ENCODE measurements at places on chromosomes 1 and 21.

- no peak for DNase-seq
Observed at GRCh38 chr1:86507935-86508582, 38.8 kb upstream of the CLCA4 start.

- no peak for DNase-seq
Observed at GRCh38 chr1:20485527-20486456, at the start of gene CAMK2N1. Gene CAMK2N1 (minus strand): TSS chr1:20486210. CDS start chr1:20485379, 831 bp downstream.

- no peak for DNase-seq
Observed at GRCh38 chr1:236029428-236029940, 35.4 kb downstream of the NID1 start.

- no peak for DNase-seq
Observed at GRCh38 chr1:235515844-235516512, 11.7 kb upstream of the B3GALNT2 start.

- no peak for DNase-seq
Observed at GRCh38 chr21:32608851-32609250, 3.3 kb downstream of the CFAP298 start.

DNA sequence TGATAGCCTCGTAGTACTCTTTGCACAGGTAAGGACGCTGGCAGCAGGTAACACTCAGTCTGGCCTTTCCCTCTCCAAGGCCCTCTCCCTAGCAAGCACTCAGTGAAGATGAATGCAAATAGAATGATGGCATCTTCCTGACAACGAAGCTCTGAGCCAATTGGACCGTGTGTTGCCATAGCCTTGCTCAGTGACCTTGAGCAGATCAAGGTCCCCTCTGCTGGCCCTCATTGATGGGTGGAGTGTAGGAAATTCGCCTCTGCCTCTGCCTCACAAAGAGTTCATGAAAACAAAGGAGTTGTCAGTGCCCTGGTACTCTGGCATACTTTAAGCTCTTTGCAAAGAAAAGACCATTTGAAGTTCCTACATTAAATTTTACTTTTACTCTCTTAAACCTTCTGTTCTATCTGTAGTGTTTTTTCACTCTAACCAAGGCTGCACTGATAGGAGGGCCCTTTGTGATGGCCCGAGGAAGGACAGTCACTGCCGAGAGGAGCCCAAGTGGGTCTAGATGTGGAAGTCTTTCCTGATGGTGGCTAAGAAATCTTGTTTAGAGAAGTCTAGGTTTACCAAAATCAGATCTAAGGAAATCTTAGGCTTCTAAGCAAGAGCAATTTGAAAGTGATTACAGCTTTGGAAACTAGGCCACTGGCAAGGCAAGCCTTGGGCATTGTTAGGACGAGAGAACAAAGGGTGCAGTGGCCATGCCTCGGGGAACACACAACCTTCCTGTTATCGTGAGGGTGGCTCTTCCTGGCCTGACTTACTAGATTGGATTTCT lies 38.2 kb downstream of the SMYD2 start:
- no peak for DNase-seq

DNA sequence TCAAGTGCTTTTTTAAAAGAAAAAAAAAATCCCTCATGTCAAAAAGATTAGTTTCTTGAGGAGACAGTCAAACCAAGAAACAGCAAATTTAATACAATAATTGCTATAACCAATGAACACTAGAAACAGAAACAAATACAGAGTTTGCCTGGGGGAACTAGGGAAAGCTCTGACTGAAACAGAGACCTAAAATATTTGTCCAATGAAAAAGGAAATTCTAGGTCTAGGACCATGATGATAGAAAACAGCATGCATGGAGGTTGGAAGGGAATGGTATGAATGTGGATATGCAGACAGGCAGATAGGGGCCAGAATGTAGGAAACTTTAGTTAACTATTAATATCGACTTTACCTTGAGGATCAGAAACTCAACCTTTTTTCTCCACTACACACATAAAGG lies 31.4 kb downstream of the RNF115 start:
- no peak for DNase-seq

- no peak for DNase-seq
Observed at GRCh38 chr1:61132176-61132638, 49.8 kb downstream of the NFIA start.

DNA sequence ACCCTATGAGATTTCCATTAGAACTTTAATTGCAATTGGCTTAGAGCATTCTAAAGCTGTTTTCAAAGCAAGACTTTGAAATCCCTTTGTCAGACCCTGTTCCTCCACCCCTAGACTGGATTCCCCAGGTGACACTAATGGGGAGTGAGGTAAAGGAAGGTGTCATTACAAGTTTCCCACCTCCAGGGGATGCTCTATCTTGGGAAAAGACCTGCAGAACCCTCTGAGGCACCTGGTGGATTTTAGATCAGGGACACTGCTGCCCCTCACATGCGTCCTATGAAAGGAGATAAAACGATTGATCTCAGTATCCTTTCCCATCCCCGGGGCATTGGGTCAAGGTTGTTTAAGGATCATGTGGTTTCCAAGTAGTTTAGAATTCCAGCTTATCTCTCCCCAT lies 80.3 kb upstream of the RGS4 start:
- no peak for DNase-seq

- no peak for DNase-seq
Observed at GRCh38 chr1:206048582-206048981, 4.4 kb upstream of the RHEX start.

DNA sequence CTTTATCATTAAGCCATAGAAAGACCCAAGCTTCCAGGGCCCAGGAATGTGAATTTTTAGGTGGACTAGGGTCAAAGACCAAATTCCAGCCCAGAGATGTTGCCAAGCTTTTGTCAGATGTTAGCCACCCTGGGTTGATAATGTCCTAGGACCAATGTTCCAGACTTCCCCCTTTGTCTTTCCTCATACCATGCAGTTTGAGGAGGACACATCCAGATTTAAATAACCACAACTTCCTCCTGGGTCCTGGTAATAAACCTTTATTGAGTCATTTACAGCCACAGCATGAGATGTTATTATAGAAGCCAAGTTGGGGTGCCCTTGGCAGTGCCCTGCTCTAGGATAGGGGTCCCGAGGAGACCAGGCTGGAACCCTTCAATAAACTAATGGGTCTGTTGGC lies 5.9 kb downstream of the TNR start:
- no peak for DNase-seq

GRCh38 chr1:46284597-46285564 lies 18.5 kb downstream of the LRRC41 start:
- DNase-seq: peak; percentile 17

DNA sequence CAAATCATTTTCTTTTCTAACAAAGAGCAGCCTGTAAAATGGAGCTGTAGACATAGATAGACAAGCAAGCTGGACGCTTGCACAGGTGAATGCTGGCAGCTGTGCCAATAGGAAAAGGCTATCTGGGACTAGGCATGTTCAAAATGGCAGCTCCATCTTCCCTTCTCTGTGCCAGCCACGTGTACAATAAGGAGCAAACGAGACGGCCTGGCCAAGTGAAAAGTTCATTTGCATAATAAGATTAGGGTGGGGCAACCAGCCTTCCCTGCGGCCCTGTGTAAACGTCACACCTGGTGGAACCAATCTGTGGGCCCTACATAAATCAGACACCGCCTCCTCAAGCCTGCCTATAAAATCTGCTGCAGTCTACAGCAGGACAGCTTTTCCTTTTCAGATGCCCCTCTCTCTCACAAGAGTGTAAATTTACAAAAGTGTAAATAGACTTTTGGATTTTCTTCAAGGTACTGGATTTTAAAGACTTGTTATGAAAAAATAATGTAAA lies 16.6 kb upstream of the EDEM3 start:
- DNase-seq: no peak

DNA sequence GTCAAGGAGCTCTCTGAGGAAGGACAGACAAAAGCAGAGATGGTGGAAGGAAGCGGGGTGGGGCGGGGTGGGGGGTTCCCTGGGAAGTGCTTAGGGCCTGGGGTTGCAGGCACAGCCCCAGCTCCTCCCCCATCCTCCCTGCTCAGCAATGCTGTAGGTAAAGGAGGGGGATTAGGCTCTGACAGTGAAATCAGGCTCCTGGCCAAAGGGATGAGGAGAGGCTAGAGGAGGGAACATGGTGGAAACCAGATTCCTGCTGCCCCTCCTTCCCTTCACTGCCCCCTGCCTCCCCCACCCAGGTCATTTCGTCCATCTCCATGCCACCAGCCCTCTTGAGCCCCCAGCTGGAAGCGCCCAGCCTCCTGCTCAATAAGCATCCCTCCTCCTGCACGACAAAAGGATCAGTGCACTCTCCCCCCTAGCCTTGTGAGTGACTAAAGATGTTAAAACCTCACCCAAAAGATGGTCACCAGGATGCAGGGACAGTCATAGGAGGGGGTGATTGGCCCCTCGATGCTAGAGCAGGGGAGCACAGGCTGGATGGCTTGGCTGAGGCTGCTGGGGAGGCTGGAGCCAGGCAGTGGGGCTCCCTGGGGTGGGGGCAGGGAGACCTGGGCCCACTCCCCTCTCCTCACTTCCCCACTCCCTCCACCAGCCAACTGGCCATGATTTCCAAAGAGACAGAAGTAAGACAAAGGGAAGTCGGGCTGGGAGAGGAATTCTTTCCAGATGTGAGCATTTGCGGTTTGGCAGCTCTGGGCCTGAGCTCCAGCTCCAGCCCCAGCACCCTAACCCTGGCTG lies 2.2 kb upstream of the CRABP2 start:
- DNase-seq: peak; percentile 74

- no peak for DNase-seq
Observed at GRCh38 chr1:226438007-226438406, 30.1 kb upstream of the PARP1 start.

GRCh38 chr1:226279498-226279897 lies 29.5 kb downstream of the LIN9 start:
- DNase-seq: no peak

DNA sequence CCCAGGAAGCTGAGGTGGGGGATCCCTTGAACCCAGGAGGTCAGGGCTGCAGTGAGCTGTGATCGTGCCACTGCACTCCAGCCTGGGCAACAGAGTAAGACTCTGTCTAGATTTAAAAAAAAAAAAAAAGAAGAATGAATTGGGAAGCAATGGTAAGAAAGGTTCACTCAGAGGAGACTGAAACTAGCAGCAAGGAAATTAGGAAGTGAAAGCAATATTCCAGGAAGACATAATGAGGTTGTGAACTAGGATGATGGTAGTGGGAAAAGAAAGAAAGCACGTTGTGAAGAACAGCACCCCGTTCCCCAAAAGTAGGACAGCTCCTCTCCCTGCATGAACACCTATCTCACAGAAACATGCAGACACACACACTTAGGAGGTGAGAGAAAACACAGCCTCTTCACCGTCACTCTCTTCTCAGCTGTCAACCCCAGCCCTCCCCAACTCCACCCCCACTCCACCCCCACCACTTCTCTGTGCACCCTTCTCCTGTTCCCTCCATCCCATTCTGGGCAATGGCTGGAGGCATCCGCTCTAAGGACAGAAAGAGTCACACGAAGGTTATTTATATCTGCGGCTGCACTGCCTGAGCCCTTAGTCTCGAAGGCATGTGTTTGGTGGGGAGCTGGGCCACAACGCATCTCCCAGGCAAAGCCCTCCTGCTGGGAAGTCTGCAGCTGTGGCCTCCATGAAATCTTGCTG lies 101.8 kb upstream of the LPGAT1 start:
- no peak for DNase-seq

DNA sequence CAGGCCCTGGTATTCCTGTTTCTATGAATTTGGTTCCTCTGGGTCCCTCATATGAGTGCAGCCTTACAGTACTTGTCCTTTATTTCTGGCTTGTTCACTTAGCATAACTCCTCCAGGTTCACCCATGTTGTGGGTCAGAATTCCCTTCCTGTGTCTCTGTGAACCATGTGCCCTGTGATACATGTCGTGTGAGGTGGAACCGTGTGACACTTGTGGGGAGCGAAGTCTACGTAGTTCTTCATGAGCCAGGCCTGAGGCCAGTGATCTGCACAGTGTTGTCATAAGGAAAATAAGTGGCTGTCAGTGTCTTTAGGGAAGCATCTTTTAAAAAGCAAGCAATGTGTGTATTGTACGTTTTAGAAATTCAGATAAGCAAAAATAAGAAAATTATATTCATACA lies 122.8 kb downstream of the GALNT2 start:
- DNase-seq: no peak

DNA sequence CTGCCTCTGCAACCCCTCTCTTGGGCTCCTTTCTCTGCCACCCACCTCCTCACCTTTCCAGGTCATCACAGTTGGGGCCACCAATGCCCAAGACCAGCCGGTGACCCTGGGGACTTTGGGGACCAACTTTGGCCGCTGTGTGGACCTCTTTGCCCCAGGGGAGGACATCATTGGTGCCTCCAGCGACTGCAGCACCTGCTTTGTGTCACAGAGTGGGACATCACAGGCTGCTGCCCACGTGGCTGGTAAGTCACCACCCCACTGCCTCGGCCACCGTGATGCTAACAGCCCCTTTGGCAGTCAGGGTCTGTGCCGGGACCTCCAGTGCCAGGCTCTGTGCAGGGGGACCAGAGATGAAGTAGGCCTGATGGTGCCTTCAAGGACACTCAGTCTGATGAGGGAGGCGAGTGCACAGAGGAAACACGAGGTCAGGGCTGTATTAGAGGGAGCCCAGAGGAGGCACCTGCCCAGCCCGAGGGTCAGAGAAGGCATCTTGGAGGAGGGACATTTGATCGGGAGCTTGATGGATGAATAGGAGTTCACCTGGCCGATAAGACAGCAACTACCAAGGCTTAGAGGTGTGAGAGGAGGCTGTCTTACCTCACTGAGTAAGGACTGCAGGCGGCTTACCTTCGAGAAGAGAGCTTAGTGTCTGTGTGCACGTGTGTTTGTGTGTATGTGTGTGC lies 18.1 kb downstream of the PCSK9 start:
- DNase-seq: no peak
